ENCODE measurements at places on chromosomes 12 and 14.

DNA sequence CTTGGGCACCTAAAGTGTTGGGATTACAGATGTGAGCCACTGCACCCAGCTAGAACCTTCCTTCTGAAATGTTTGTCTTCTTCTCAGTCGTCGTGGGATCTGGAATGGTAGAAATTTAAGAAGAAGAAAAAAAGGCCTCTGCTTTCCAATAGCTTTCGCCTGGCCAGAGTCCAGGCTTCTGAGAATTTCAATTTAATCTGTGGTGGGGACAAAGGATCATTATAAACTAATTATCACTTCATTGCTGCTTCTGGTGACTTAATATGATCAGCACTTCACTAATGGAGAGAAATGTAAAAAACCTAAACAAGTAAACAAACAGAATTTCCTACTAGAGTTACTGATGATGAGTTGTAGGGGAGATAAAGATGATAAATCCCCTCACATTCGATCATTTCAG, 51.3 kb downstream of the CFAP251 start:
- no peak for DNase-seq

DNA sequence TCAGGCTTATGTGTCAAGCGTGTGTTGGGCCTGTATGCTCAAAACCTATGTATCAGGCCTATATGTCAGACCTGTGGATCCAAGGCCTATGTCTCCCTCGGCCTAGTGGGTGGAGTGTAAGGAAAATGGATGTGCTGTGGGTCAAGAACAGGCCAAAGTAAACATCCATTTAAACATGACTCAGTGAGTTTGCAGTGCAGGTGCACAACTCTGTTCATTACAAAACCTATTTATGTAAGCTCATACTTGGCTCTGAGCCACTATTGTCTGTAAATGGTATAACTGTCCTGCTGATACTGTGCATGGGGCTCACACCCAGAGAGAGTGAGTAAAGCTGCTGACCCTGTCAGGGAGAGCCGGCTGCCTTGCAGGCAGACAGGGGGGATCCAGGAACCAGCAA, 249.7 kb upstream of the AVPR1A start:
- DNase-seq: no peak

- no peak for DNase-seq
Observed at GRCh38 chr12:84912198-84913128, at the start of gene SLC6A15. Gene SLC6A15 (minus strand): TSS chr12:84912799. CDS start chr12:84892120, 20,679 bp downstream.

DNA sequence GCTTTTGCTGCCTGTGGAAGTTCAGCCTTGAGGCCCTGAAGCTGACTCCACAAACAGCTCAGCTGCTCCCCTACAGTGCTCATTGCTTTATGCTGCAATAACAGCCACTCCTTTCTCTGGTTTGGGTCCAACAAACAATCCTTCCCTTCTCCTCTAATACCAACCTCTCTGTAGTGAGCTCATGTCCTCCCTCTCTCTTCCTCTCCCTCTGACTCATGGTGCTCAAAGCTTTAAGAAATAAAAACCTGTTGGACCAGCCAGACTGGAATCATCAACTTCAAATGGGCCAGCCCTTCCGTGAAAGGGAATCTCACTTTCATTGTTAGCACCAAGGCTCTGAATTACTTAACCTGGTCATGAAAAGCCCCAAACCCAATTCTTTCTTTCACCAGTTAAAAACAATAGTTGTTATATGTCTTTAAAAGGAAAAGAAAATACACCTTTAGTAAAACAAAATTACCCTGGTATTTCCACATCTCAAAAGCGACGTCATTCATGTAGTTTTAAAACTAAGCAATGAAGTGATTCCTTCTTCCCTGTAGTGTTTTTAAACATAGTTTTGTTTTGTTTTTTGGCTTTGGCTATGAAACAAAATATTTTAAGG, 126.4 kb downstream of the DUSP6 start:
- DNase-seq: no peak

- DNase-seq: no peak
Observed at GRCh38 chr12:32435921-32436705, 36.8 kb downstream of the FGD4 start.

DNA sequence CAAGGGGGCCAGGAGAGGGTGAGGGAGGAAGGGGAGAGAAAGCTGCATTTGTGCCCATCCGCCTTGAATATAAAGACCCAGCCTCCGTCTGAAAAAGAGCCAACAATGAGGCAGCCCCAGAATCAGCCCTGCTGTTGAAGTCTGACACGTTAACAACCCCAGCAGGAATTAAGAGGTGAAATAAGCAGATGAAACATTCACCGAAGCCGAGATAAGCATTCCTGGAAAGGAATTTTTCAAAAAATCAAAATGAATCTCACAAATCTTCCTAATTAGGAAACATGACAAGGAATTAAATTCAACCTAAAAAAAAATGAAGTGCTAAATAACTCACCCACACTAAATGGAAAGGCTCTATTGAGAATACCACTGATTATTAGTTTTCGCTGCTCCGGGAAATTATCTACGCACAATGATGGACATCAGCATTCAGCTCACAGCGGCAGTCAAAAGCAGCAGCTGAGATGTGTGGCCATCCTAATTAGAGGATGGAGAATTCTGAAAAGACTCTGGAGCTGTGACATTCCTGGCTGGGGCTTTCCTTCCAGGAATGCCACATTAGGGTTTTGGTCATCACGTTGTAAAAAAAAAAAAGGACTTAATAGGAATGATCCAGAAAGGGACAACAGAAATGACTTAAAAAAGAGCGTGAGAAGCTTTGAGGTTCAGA, 8.2 kb upstream of the PARP11 start:
- no peak for DNase-seq

DNA sequence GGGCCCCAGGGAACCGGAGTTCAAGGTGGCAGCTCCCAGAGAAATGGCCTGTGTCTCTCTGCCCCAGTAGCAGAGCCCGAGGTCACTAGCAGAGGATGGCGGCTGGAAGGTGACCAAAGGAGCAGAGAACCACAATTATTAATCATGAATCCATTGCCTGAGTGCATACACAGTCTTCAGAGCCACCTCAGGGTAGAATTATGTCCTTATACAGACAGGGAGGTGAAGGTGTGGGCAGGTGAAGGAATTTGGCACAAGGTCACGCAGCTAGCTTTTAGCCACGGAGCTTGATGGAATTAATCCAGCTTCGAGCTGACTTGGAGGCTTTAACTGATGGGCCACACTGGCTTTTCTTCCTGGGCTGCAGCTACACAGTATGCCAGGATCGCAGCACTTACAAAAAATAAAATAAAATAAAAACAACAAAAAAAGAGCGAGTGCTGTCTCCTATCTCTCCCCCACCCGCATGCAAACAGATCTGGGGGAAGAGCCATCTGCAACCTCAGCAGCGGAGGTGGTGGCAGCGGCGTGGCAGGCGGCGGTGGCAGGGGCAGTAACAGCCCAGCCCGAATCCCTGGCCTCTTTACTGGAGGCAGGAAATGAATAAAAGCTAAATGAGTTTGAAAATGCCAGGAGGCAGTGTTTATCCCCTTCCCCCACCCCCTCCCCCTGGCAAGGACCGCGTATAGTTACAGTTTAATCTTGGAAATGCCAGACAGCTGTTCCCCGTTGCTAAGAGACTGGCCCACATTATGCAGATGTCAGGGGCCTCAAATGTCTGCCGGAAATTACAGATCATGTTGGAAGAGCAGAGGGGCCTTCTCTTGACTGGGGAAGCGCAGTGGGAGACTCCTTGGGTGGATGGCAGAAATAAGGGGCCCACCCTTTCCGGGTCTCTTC, 93.5 kb downstream of the LRRC74A start:
- no peak for DNase-seq

GRCh38 chr12:9667403-9668160, 1.9 kb upstream of the CLEC2D start:
- no peak for DNase-seq

GRCh38 chr14:102594514-102595175, 2.2 kb downstream of the RCOR1 start:
- peak; percentile 80 for DNase-seq

GRCh38 chr14:67360470-67361206, 510 bp downstream of the EIF2S1 start:
- DNase-seq: peak; percentile 24

Measured in T-helper 2 cell (primary cell).